Thyroid gland (tissue), 4 donors: ENCODE measurements at places on chromosomes 1 and 21. TPM values are rescaled to one million over a fixed set of nuclear protein-coding genes. Genes with fewer than 3 reads are reported as not detected.

The CDCA8 gene
- total RNA-seq: 0.54 TPM

- no peak for DNase-seq
Observed at GRCh38 chr1:217993439-217993838, 291.7 kb upstream of the RRP15 start.

GRCh38 chr1:231020139-231020601 is 19.9 kb downstream of the FAM89A start:
- no peak for DNase-seq

The OTUD7B gene
- 15.9 TPM for total RNA-seq

GRCh38 chr1:231594123-231594522 is 32.5 kb upstream of the DISC1 start:
- DNase-seq: no peak

DNA sequence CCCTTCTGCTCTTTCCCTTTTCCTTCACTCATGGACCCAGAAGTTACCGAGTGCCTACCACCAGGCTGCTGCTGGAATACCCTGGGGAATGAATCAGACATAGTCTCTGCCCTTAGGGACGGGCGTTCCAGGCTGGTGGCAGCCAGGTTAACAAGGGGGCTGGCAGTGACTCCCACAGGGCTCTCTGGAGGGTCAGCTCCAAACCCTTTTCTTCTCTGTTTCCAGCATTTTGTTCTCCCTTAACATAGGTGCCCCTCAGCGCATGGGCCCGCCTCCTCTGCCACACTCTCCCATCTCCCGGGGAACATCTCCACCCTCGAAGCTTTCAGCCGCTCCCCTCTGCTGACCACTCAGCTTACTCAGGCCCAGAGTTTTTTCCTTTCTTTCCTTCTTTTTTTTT is 62.9 kb upstream of the LRP8 start:
- no peak for DNase-seq

The SYCP1 gene
- total RNA-seq: not detected

The CA14 gene
- total RNA-seq: not detected

DNA sequence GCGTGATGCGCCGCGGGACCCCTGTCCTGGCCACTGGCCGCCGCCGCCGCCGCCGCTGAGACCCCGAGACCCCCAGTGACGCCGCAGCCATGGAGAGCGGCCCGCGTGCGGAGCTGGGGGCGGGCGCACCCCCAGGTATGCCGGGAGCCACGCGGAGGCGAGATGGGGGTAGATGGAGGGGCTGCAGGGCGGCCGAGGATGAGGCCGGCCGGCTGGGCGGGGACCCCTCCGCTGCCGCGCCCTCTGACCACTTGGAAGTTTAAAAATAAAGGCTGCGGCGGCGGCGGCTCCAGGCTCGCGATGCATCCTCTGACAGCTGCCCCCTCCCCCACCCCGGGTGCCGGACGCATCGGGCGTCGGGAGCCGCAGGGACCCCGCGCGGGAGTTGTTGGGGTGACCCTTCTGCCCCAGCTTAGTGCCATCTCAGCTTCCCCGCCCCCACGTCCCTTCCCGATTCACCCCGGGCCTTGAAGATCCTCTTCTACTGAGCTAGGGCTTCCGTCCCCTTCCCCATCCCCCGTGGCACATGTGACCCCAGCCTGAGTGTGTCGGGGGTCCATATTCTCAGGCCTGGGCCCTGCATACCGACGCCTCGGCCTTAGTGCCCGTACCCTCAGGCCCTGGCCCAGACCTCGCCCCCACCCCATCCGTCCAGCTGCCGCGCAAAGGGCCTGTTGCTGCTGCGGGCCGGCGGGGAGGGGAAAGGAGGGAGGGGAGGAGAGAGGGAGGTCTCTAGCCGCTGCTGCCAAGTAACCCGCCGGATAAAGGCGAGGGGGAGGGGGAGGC is 562 bp downstream of the MAP7D1 start:
- peak; percentile 81 for DNase-seq

The PTPRU gene
- 13.1 TPM for total RNA-seq

The LYST gene
- total RNA-seq: 46.8 TPM

- DNase-seq: no peak
Observed at GRCh38 chr1:234331507-234331906, 41.7 kb upstream of the COA6 start.

DNA sequence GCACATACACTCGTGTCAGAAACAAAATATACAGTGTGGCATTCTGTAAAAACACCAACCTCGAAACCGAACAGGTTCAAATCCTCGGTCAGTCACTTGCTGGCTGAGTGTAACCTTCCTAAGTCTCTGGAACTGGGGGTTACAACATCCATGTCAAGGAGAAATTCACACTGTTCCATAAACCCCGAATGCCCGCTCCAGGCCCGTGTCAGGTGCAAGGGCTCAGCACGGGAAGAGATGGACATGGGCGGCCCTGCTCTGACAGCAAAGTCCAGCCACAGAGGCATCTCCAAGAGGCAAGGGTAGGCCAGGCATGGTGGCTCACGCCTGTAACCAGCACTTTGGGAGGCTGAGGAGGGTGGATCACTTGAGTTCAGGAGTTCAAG is 79.5 kb downstream of the SLC66A1 start:
- DNase-seq: no peak

DNA sequence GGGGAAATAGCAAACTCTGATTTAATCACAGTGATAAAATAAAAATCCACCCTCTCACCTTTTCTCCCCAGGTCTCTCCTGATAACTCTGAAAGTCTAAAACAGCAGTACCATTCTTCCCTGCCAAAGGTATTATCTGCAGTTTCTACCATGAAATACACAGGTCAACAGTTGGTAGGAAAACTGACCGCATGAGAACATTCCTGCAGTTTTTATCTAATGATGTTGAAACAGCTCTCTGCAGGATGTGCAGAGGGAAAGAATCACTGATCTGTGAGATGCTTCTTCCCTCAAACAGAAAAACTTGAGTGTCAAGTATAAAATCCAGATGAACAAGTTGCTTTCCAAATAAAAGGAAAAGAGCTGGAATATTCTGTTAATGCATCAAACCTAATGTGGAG is 39.1 kb downstream of the KCNJ6 start:
- DNase-seq: no peak

GRCh38 chr1:225777058-225777582 is 506 bp upstream of the SRP9 start:
- no peak for DNase-seq

DNA sequence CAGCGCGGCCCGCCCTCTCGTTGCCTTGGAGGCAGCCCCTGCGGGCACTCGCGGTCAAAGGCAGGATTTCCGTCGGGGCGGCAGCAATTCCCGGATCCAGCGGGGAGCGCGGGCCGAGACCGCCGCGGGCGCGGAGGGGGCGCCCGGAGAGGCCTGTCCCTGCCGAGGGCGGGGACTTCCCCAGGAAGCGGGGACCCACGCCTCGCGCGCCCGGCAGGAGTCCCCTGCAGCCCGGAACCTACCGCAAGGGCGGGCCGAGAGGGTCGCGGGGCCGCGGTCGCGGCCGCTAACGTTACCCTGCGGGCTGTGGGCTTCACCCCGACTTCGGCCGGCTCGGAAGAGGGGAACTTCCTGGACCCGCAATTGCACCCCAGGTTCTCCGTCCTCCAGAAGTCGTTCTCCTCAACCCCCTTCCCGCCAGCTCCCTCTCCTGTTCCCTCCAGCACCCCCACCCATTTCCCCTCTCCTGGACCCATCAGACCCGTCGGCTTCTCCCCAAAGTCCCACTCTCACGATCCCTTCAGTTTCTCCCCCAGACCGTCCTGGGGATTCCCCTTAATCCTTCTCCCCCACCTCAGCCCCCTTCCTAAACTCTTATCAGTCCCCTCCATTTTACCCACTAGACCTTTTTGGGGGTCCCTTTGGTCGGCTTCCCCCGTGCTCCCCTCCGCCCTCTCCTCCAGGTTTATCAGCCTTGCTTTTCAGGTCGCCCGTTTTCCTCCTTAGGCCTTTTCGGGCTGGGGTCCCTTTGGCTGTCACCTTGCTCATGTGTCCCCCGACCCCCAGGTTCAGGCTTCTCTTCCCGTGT is 604 bp downstream of the FGR start:
- DNase-seq: peak; percentile 30

GRCh38 chr1:29488794-29489311 is 252.5 kb downstream of the PTPRU start:
- no peak for DNase-seq

The LHX8 gene
- 1.9 TPM for total RNA-seq
